ENCODE measurements at places on chromosomes 6 and 20.

- no peak for DNase-seq
These were observed 21.6 kb downstream of the KIAA1586 start for GRCh38 chr6:57068061-57068460.

GRCh38 chr20:3729811-3730540 lies 2.5 kb upstream of the HSPA12B start:
- DNase-seq = no peak

DNA sequence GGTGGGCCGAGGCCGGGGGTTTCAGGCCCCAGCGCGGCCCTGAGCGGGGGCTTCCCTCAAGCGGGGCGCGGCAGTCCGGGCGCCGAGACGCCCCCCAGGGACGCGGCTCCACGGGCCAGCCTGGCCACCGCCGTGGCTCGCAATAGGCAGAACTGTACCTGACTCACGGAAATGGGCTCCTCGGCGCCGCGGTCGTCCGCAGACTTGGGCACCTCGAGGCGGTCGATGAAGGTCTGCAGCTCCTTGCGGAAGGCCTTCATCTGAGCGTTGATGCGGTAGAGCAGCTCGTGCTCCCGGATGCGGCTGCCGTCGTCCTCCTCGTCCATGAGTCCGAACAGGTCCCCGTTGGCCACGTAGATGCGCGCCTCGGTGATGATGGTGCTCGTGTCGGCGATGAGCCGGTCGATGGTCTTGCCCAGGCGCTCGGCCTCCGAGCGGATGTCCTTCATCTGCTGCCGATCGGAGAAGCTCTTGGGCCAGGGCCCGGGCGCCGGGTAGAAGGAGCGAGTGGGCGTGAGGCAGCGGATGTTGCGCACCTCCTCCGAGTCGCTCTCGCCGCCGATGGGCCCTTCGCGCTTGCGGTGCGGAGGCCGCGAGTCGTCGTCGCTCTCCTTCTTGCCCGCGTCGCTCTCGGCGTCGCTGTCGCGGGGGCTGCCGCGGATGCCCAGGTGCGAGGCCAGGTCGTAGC lies 16.1 kb upstream of the KIAA0408 start:
- no peak for DNase-seq

DNA sequence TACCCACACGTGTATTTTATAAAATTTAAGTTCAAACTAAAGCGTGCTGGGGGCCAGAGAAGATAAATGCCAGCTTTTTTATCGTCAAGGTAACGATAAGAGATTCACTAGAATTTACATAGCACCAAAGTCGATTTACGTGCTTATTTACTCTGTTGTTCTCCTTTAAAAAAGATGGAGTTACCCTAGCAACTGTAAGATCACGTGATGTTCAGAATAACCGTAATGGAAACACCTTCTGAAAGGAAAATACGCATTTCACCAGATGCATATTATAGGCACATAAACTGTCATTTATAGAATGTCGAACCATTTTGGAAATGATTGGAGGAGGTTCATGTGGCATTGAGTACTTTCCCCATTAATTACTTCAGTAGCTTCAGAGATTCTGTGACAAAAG lies 207.6 kb downstream of the TSHZ2 start:
- no peak for DNase-seq

DNA sequence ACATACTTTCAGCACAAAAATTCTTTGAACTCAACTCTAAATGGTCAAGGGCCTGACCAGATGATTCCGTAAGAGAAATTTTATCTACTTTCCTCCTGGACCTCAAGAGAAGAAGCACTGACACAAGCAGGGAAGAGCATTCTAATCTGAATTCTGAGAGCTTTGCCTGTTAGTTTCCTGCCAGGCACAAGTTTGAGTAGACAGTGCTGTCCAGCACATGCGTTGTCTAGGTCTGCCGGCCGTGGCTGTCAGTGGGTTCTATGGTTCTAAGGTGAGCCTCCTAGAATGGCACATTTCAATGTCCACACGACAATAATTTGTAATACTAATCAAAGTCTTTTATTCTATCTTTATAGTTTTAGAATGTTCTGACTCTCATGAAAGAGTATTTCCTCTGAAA lies 91.9 kb downstream of the RFPL4B start:
- no peak for DNase-seq

- DNase-seq = no peak
These were observed 33.6 kb downstream of the MAFB start for GRCh38 chr20:40655451-40655850.

GRCh38 chr6:34560366-34561226 lies 4.5 kb upstream of the SPDEF start:
- DNase-seq = no peak

GRCh38 chr6:43924222-43924702 lies 154.3 kb downstream of the VEGFA start:
- DNase-seq = no peak

DNA sequence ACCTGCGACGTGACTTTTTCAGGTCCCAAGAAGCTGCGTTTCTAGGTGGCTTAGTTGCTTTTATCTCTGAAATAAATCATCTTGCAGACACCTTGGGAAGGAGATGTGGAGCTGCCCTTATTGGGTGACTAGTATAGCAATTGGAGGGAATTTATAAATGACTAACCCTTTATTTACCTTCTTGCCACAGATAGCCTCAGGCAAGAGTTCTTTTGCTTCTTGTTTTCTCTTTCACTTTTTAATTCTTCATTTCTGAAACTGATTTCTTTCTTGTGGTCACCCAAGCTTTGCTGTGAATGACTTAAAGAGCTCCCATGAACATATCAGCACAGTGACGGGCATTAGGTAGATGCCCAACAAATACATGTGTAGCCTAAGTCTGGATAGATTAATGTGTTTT lies 3.0 kb downstream of the ADGRF4 start:
- DNase-seq = no peak

- no peak for DNase-seq
These were observed 16.4 kb upstream of the UQCC2 start for GRCh38 chr6:33727932-33728331.

DNA sequence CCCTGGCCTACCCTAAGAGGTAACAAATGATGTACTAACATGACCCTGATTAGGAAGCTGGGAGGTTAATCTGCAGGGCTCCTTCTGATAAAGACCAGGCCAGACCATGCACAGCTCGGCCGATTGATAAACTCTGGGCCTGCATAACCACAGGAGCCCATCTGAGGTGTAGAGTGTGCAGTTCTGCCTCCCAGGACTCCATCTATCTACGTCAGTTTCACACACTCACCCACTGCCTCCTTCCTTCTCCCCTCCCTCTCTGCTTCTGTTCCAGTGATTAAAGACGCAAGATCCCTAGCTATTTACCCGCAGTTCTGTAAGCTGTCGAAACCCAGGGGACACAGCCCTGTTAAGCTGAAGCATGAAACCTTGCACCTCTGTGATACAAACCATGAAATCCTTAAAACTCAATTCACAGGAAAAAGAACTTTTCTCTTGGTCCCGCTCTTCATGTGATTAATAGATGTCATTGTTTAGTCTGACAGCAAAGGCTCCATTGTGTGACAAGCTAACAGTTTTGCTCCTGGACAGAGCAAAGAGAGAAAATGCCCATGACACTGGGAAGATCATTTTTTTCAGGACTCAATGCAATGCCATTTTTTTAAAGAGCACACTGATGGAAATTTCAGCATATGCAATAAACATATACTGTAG lies 470.6 kb downstream of the MAFB start:
- DNase-seq = no peak

DNA sequence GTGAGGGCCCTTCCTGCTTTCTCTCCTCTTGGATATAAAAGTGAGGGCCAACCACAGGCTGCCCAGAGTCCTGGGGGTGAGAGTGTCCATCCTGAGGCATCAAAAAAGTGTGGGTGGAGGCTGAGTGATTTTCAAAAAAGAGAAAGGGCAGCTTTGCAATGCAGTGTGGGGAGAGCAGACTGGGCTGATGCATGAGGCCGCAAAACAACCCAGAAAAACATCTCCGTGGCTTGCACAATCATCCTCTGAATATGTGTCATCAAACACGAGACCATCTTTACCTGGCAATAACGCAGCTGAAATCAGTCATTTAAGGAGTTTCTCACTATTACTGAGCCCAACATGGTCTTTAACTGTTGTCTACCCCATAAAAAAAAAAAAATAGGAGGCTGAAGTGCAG lies 191.2 kb upstream of the SOX4 start:
- no peak for DNase-seq

- no peak for DNase-seq
These were observed 7.4 kb upstream of the BEND3 start for GRCh38 chr6:107122748-107123147.

DNA sequence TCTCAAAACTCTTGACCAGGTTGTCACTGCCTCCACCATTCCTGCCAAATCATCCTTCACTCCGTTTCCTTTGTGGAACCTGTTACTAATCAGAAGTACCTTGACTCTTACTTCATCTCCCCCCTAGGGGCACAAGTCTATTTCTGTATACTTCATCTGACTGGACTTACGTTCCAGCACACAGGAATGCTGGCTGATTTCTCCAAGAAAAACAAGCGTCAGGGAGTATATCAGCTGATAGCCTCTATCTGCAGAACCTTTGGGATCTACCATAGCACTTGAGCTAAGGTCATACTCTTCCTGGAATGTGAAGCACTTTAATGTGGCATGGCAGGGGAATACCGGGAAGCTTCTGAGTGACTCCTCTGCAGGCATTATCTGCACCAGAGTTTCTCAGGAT lies 178.1 kb upstream of the MOCS1 start:
- DNase-seq = no peak

DNA sequence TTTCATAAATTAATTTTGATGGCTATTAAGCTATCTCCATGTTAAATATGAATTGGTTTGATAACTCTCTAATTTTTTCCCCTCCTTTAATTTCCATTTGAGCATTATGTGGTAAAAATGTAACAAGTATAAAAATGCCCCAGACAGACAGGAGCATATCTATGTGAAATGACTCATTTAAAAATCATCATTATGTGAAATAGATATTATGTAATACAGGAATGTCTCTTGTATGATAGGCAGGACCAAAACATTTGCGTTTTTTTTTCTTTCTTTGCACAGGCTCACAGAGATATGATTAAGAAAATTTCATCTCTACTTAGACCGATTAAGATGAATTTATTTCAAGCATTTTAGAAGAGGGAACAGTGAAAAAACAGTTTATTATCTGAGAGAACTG lies 95.8 kb downstream of the AKAP7 start:
- DNase-seq = no peak

DNA sequence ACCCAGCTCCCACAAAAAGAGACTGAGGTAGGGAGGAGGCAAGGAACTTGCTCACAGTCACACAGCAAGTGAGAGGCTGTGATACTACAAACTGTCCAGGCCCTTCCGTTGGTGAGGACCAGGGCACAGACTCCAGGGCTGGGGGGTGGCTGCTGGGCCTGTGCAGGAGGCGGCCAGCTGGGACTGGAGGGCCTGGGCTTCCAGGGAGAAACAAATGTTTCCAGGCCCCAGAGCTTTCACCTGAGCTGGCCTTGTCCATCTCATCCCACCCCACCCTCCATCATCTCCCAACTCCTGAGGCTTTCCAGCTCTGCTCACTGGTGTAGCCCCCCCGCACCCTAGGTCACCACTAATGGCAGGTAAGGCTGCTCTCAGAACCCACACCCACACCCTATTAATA lies 86.0 kb downstream of the GRM4 start:
- DNase-seq = no peak

DNA sequence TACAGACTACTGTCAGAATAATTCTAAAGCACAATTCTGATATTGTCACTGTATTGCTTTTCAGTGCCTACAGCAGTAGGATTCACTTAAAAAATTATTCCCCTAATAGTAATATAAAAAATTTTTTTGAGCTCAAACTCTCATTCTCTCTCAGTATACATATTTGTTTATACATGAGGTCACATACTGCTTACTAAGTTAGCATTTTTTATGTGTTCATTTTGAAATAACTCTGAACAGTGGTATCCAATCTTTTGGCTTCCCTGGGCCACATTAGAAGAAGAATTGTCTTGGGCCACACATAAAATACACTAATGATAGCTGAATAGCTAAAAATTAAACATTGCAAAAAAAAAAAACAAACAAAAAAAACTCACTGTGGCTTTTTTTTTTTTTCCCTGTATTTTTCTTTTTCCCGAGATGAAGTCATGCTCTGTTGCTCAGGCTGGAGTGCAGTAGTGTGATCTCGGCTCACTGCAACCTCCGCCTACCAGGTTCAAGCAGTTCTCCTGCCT lies 38.6 kb downstream of the ASXL1 start:
- DNase-seq = no peak

DNA sequence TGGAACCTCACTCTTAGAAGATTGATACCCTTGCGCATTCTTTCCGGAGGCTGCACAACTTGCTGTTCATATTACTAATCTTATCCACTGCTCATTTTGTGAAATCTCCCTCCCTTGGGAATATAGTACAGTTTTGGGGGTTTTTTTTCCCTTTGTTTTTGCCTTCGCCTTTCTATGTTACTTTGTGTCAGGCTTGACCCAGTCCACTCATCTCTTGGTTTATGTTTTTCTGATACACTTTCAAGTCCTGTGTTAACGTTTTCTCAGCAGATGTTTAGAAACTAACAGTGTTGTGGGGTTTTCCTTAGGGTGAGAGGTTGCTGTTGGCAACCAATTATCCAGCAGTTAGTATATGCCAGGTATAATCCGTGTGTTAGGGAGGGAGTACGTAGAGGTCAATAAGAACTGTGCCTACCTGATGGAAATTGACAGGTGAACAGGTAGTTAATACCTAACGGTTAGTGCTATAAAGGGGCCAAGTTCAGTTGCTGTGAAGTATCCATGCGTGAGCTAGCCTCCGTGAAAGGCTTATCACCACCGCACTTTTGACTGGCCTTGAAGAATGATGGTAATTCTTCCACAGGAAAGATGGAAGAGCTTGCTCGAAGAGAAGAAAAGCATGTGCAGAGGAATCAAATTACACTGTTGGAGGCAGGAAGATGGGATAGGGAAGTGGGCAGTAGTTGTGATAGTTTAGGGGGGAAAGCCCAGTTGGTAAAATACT lies 1.4 kb downstream of the NFYA start:
- no peak for DNase-seq

- no peak for DNase-seq
These were observed 6.6 kb downstream of the CDK5RAP1 start for GRCh38 chr20:33394718-33395117.

DNA sequence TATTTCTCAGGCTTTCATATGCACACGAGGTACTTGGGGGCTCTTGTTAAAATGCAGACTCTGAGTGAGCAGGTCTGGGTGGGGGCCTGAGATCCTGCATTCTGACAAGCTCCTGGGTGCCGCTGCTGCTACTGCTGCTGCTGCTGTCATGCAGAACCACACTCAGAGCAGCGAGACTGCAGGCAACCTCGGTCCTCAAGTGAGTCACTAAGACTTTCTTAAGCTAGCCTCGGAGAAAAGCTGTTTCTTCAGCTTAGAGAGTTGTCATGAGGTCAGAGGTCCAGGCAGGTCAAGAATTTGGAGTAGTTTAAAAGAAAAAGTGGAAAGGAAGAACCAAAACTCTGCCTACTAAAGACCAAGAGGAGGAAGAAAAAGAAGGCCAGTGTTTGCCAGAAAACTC lies 92.9 kb downstream of the SPTLC3 start:
- no peak for DNase-seq

- DNase-seq = no peak
These were observed 30.9 kb upstream of the RAB23 start for GRCh38 chr6:57252975-57253374.

- no peak for DNase-seq
These were observed 34.2 kb upstream of the B4GALT5 start for GRCh38 chr20:49747707-49748524.

- no peak for DNase-seq
These were observed 925.0 kb upstream of the MAN1A1 start for GRCh38 chr6:120274547-120274946.
